Fibroblast of lung (primary cell): ENCODE measurements at places on chromosomes 6 and 20. TPM values are rescaled to one million over a fixed set of nuclear protein-coding genes. Genes with fewer than 3 reads are reported as not detected.

Gene MYH7B
- 0.26 and 0.33 TPM in 2 replicates for total RNA-seq

Gene GSTA4
- total RNA-seq = 44.9 and 54.0 TPM in 2 replicates

Gene ECT2L
- under 0.01 and 0.17 TPM in 2 replicates for total RNA-seq

Gene TNXB
- 63.9 and 113 TPM in 2 replicates for total RNA-seq

Gene TRIM40
- total RNA-seq = not detected in 2 replicates

Gene PRR18
- total RNA-seq = not detected in 2 replicates

Gene BTN1A1
- total RNA-seq = not detected in 2 replicates

Gene RBBP8NL
- total RNA-seq = not detected in 2 replicates

Gene PRND
- not detected in 2 replicates for total RNA-seq

Gene OPRM1
- total RNA-seq = not detected in 2 replicates

Gene TRIM15
- total RNA-seq = not detected in 2 replicates

Gene SPEF1
- total RNA-seq = under 0.01 and 0.17 TPM in 2 replicates

Gene SCAF8
- total RNA-seq = 24.1 and 30.9 TPM in 2 replicates

Gene CALHM6
- total RNA-seq = 0.33 and 1.0 TPM in 2 replicates

Gene HLA-DPA1
- 1.0 and 1.5 TPM in 2 replicates for total RNA-seq

Gene BPIFB4
- total RNA-seq = not detected in 2 replicates

Gene TBP
- 7.8 and 8.7 TPM in 2 replicates for total RNA-seq

Gene KCNQ5
- total RNA-seq = 4.6 and 4.9 TPM in 2 replicates

Gene SKIC2
- total RNA-seq = 56.2 and 58.0 TPM in 2 replicates

Gene LRRC1
- 7.2 and 12.1 TPM in 2 replicates for total RNA-seq

Gene DEFB124
- total RNA-seq = not detected in 2 replicates

Gene F13A1
- total RNA-seq = under 0.01 TPM in 1 of 2 replicates, not detected in the other

Gene SLA2
- total RNA-seq = not detected in 2 replicates

Gene GABRR1
- total RNA-seq = not detected in 2 replicates

Gene PLEKHG1
- total RNA-seq = 5.4 and 12.7 TPM in 2 replicates

Gene TASP1
- total RNA-seq = 6.3 and 6.7 TPM in 2 replicates

Gene L3MBTL1
- 6.2 and 10.7 TPM in 2 replicates for total RNA-seq

Gene SIRPD
- total RNA-seq = not detected in 2 replicates

Gene ZSCAN23
- 4.9 and 5.1 TPM in 2 replicates for total RNA-seq

Gene EPPIN
- not detected in 2 replicates for total RNA-seq

Gene MROH8
- total RNA-seq = 1.2 and 1.3 TPM in 2 replicates

Gene NAA20
- 37.8 and 42.4 TPM in 2 replicates for total RNA-seq

Gene GFOD1
- total RNA-seq = 15.4 and 25.3 TPM in 2 replicates

Gene RAD21L1
- 0.50 TPM in 1 of 2 replicates, not detected in the other for total RNA-seq

Gene SAMD10
- 0.77 and 0.99 TPM in 2 replicates for total RNA-seq

Gene SLC25A27
- 12.6 and 18.7 TPM in 2 replicates for total RNA-seq

Gene CFAP61
- 0.26 TPM in 1 of 2 replicates, not detected in the other for total RNA-seq

Gene TGM3
- total RNA-seq = under 0.01 TPM in 1 of 2 replicates, not detected in the other

Gene MATN4
- total RNA-seq = under 0.01 TPM in 2 replicates

Gene MDN1
- total RNA-seq = 20.3 and 23.5 TPM in 2 replicates

Gene SLC17A9
- 3.3 and 6.4 TPM in 2 replicates for total RNA-seq

Gene PAX1
- total RNA-seq = not detected in 2 replicates

Gene ADGRG6
- total RNA-seq = 30.0 and 49.9 TPM in 2 replicates

Gene TXLNB
- 1.2 and 1.5 TPM in 2 replicates for total RNA-seq

Gene GRIK2
- under 0.01 and 0.33 TPM in 2 replicates for total RNA-seq

Gene TUBB2B
- 3.8 and 5.1 TPM in 2 replicates for total RNA-seq

Gene SMLR1
- not detected in 2 replicates for total RNA-seq

Gene RIPPLY2
- 0.51 TPM in 1 of 2 replicates, not detected in the other for total RNA-seq

Gene DHX35
- total RNA-seq = 11.4 and 11.8 TPM in 2 replicates

Gene SH3BGRL2
- total RNA-seq = 3.3 and 4.3 TPM in 2 replicates

Gene TOMM6
- total RNA-seq = 53.4 and 54.7 TPM in 2 replicates

Gene LY6G6F
- total RNA-seq = not detected in 2 replicates

Gene EEF1A2
- total RNA-seq = 1.7 and 2.6 TPM in 2 replicates

Gene GNMT
- not detected in 2 replicates for total RNA-seq

Gene ARFGEF2
- 30.8 and 42.8 TPM in 2 replicates for total RNA-seq
